ENCODE measurements at places on chromosomes 3 and 15. TPM values are rescaled to one million over a fixed set of nuclear protein-coding genes. Genes with fewer than 3 reads are reported as not detected.

DNA sequence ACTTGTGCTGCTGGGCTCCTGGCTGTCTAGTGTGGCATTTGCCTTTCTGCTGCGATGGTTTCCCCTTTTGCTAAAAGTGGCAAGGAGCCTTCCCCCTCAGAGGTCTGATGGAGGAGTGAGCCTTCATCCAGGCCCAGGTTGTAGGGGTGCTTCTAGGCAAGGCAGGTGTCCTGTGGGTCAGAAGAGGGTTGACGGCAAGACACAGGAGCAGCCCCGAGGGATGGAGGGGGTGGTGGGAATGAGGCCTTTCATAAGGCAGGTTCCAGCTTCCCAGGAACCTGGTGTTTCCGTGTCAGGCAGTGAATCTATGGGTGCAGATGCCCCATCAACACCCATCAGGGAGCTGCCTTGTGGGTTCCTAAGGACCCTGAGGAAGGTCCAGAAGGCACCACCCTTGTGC is 63.0 kb upstream of the TAMM41 start:
- DNase-seq, result no peak
- no peaks in the 10 kb centered on the region for H3K27me3 ChIP-seq
- H3K4me1 ChIP-seq, result no peaks in the 10 kb centered on the region
- H3K4me3 ChIP-seq, result no peak overlapping the region
- no peaks in the 10 kb centered on the region for H3K36me3 ChIP-seq

The ACVR2B gene
- total RNA-seq, result 7.3 TPM

The ACSBG1 gene
- total RNA-seq, result not detected

GRCh38 chr3:108293858-108294257 is 2.5 kb upstream of the HHLA2 start:
- H3K27ac ChIP-seq, result no peak overlapping the region
- no peaks in the 10 kb centered on the region for H3K36me3 ChIP-seq
- no peak overlapping the region for H3K4me3 ChIP-seq
- H3K4me1 ChIP-seq, result no peaks in the 10 kb centered on the region

DNA sequence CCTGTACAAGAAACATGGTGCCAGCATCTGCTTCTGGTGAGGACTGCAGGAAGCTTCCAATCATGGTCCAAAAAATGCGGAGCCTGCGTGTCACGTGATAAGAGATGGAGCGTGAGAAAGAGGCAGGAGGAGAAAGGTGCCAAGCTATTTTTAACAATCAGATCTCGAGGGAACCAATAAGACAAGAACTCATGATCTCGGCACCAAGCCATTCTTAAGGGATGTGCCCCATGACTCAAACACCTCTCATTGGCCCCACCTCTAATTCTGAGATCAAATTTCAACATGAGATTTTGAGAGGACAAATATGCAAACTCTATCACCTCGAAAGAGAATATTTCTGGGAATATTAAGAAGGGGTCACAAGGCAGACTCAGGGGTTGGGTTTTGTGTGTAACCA is 107.2 kb downstream of the PYDC2 start:
- no peak overlapping the region for H3K27ac ChIP-seq
- no peak for DNase-seq
- H3K4me3 ChIP-seq, result no peak overlapping the region
- no peaks in the 10 kb centered on the region for H3K4me1 ChIP-seq
- H3K36me3 ChIP-seq, result no peaks in the 10 kb centered on the region

The ATP13A5 gene
- not detected for total RNA-seq

The SHC4 gene
- not detected for total RNA-seq

DNA sequence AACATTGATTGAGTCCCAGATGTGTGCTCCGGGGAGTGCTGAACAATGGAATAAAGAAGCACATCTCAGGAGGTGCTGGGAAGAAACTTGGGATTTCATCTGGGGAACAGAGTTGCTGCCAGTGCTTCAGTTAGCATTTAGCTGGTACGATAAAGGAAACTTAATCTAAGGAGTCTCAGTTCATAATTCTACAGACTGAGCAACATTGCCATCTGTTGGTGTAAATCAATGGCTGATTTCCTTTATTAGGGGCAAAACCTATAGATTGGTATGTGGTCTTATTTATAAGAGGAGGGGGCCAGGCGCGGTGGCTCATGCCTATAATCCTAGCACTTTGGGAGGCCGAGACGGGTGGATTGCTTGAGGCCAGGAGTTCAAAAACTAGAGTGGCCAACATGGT is 8.9 kb downstream of the MKRN2OS start:
- no peaks in the 10 kb centered on the region for H3K36me3 ChIP-seq
- no peak overlapping the region for H3K27ac ChIP-seq
- no peaks in the 10 kb centered on the region for H3K4me1 ChIP-seq
- no peak overlapping the region for H3K4me3 ChIP-seq
- no peaks in the 10 kb centered on the region for H3K27me3 ChIP-seq

GRCh38 chr15:99442252-99442897 is 123.4 kb upstream of the MEF2A start:
- no peaks in the 10 kb centered on the region for H3K27me3 ChIP-seq
- H3K4me3 ChIP-seq, result no peak overlapping the region
- peaks cover 62% of the 10 kb centered on the region for H3K4me1 ChIP-seq
- H3K36me3 ChIP-seq, result no peaks in the 10 kb centered on the region
- peak overlapping the region; percentile 16 for H3K27ac ChIP-seq

GRCh38 chr3:39141171-39141995 is 12.0 kb downstream of the CSRNP1 start:
- peaks cover 75% of the 10 kb centered on the region for H3K4me1 ChIP-seq
- peaks cover 45% of the 10 kb centered on the region for H3K36me3 ChIP-seq
- H3K27me3 ChIP-seq, result no peaks in the 10 kb centered on the region
- peak; percentile 89 for DNase-seq

DNA sequence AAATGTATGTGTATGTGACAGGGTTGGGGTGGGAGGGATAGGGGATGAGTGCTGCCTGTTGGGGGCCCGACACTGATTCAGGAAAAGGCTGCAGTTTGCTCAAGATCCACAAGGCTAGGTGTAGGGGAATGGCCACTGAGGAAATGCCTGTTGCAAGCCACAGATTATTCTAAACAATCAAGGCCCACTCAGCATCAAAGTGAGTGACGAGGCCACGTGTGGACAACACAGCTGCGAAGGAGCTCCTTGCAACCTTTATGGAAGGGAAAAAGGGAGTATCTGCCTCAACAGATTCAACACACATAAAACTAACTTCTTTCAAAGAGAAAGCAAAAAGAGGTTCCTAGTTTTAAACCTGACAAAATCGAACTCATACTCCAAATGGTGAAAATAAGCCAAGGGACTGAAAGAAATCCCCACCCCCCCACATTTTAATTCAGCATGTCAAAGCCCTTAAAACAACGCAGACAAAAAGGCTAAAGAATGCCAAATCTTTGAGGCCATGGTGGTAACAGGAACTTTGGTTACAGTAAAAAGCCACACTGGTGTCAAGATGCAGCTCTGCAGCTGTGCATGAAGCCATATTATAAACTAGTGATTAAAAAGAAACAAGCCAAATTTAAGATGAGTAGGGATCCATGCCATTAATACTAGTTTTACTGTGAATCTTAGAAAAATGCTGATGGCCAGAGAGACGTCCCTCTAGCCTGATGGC is 3.6 kb downstream of the POLG start:
- H3K27me3 ChIP-seq, result no peaks in the 10 kb centered on the region
- no peak overlapping the region for H3K4me3 ChIP-seq
- H3K36me3 ChIP-seq, result peaks cover 5% of the 10 kb centered on the region
- no peak for DNase-seq
- peaks cover 76% of the 10 kb centered on the region for H3K4me1 ChIP-seq
- no peak overlapping the region for H3K27ac ChIP-seq

Data from spleen (tissue), 13 donors.